ENCODE measurements at places on chromosomes 6 and 20.

DNA sequence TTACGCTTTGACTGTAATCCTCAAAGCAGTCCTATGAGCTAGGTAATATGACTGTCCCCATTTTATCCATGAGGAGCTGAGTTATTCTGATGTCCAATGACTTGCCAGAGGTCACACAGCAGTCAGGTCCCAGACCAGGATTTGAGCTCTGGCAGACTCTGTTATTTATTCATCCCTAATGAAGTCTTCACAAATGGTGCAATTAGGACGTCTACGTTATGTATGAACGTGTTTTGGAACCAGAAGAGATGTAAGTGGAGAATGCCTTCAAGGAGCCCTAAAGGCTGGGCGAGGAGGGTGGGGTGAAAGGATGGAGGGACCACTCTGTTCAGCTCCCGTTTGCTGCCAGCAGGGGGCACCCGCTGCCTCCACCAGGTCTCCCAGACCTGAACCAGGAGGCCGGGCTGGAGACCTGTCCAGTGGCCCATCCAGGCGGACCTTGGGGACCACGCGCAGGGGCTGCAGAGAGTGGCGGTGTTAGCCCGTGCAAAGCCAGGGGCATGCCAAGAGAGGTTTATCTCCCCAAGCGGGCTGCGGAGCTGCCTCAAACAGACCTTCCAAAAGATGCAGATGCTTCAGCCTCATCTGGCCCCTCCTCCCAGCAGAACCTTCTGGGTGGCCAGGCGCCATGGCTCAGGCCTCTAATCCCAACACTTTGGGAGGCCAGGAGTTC is 15.2 kb upstream of the ZNF335 start:
- no peak for DNase-seq

GRCh38 chr6:158789115-158789917 is 29.9 kb downstream of the EZR start:
- no peak for DNase-seq

- DNase-seq, result no peak
Measured at GRCh38 chr6:55997223-55997874, 122.0 kb upstream of the BMP5 start.

- no peak for DNase-seq
Measured at GRCh38 chr20:31679357-31680285, 41.9 kb downstream of the COX4I2 start.

GRCh38 chr6:86453232-86453631 is 484.1 kb upstream of the HTR1E start:
- DNase-seq, result no peak

DNA sequence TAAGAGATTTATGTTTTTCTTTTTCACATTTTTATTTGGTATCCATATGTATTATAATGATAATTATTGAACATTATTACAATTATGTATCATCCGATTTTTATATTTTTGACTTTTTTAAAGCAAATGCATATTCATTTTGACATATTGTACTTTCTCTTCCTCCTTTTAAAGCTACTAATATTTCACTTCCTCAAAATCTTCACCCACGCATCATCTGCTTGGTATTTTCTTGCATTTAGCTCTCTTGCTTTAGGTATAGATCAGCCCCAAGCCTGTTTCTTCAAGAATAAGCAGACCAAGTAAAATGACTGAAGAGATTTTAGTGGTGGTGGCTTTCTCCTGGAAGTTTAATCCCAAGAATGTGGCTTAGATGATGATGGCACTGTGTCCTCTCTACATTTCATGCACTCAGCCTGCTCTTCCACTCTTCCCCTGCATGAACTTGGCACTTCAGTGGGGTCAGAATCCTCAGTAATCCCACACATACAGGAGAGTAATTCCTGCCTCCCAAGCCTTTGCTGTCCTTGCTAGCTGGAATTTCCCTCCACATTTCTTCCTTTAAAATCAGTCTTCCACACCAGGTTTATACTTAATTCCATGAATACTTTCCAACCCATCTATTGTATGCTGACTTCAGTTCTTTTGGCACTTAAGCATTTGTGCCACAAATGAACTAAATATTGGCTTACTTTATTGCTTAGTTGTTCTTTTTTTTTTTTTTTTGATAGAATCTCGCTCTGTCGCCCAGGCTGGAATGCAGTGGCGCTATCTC is 8.2 kb downstream of the NCOA7 start:
- DNase-seq, result no peak

GRCh38 chr6:5695260-5696245 is 311.2 kb downstream of the NRN1 start:
- no peak for DNase-seq

DNA sequence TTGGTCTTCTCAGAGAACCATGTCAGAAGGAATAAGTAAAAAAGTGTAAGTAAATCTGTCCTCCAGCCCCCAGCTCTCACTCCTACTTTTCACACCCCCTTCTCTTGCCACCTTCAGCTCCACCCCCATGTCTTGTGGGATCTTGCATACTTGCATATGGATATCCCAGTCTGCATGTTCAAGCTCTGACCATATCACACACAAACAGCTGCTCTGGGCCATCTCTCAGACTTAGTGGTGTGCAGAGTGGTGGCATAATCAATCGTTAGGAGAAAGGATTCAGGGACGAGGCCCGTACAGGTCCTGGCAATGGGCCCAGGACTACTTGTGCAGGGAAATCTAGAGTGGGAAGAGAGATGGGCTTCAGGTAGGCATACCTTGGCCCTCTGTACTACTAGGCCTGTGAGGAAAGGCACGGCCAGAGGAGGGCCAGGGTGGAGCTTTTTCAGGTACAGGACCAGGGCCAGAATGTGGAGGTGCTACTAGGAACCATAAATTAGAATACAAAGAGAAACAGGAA is 112.0 kb upstream of the SGK1 start:
- no peak for DNase-seq

- no peak for DNase-seq
Measured at GRCh38 chr6:98836962-98837944, 2.9 kb downstream of the POU3F2 start.

GRCh38 chr6:54386295-54386694 is 78.1 kb downstream of the TINAG start:
- DNase-seq, result no peak

DNA sequence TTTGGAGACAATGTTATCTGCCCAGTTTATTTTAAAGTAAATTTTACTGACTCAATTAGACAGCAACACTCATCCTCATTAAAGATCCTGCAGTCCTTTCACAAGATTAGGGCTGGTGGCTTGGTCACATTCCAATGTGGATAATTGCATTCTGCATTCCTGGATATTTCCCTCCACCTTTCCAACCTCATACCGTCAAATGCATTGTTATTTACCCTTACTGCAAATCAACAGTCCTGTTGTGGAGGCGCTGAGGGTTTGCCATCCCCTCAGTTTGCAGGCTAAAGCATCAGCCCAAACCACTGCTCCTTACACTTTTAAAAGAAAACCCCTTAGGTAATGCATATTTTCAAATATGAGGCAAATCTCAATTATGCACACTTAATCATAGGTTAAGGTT is 5.4 kb downstream of the CITED2 start:
- DNase-seq, result no peak

- DNase-seq, result no peak
Measured at GRCh38 chr6:149014631-149015534, 268.1 kb downstream of the UST start.

GRCh38 chr6:40928307-40928706 is 110.7 kb downstream of the UNC5CL start:
- no peak for DNase-seq

DNA sequence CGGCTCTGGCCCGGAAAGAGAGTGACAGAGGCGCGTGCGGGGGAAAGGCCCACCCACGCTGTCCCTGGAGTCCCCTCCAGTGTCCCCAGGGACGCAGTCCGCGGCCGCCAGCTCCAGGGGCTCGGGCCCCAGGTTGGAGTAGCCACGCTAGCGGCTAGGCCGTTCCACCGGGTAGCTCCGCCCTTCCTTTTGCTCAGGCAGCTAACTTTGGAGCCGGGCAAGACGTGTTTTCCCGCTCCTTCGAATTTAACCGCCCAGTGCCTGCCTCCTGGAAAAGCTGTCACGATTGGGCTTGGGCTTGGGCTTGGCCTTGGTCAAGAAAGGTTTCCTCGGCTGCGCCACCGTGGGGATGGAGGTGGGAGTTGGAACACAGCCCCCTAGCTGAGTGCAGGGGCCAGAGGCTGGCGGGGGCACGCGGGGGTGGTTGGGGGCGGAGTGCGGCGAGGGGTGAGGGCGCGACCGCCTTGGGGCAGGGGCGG is 4.7 kb downstream of the LINC00237 start:
- no peak for DNase-seq

DNA sequence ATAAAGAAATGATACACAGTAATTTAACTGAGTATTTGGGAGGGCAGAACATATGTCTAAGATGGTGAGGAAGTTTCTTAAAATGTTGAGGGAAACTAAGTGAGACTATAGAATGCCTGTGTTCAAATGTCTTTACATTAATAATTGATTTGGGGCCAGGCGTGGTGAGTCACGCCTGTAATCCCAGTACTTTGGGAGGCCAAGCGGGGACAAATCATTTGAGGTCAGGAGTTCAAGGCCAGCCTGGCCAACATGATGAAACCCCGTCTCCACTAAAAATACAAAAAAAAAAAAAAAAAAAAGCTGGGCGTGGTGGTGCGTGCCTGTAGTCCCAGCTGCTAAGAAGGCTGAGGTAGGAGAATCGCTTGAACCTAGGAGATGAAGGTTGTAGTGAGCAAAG is 66.7 kb downstream of the THEMIS start:
- DNase-seq, result no peak

GRCh38 chr6:128275681-128276080 is 244.7 kb downstream of the PTPRK start:
- DNase-seq, result no peak

GRCh38 chr6:43989581-43990146 is 137.6 kb downstream of the MRPL14 start:
- no peak for DNase-seq

GRCh38 chr20:40319741-40320516 is 369.1 kb downstream of the MAFB start:
- no peak for DNase-seq

DNA sequence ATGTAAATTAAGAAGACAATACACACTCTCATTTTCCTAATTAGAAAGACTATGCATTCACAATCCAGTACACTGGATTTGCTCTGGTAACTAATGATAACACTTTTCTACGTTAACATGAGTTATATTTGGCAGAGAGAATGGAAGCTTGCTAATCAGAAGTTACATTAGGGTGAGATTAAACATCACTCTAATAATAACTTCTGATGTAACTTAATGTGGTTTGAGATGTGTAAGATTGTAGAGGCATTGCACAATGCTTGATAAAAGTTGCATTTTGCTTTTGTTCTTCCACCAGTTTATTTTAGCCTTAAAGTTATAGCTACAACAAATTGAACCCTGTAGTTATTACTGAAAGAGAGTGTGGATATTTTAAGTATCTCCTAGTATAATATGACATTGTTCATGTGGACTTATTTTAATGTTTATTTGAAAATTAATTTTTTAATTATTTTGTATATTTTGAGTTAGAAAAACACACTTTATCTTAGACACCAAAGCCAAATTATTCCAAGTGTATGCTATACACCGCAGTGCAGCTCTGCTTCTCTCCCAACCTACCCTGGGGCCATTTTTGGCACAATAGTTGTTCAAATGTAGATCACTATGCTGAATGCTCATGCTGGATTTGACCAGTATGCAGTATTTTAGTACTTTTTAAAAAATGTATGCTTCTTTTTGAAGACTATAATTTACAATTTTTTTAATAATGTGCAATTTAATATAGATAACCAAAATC is 143.2 kb downstream of the SLC16A10 start:
- DNase-seq, result no peak

GRCh38 chr20:9258901-9259300 is 190.0 kb downstream of the PLCB4 start:
- DNase-seq, result no peak

DNA sequence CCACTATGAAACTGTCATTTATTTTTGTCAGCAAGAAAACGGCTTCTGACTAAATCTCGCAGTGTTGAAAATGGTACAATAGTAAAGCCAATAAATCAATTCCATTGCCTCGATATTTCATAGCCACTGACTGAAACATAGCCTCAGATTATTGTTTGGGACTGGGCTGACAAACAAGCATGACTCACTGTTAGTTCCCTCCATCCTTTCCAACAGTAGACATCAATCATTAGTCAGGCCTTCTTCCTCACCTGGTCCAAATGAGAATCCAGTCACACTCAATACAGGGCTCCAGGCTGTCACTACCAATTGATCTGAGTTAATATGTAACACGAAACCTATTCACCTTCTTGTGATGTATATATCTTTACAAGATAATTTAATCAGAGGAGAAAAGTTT is 66.1 kb downstream of the ADGRB3 start:
- DNase-seq, result no peak

DNA sequence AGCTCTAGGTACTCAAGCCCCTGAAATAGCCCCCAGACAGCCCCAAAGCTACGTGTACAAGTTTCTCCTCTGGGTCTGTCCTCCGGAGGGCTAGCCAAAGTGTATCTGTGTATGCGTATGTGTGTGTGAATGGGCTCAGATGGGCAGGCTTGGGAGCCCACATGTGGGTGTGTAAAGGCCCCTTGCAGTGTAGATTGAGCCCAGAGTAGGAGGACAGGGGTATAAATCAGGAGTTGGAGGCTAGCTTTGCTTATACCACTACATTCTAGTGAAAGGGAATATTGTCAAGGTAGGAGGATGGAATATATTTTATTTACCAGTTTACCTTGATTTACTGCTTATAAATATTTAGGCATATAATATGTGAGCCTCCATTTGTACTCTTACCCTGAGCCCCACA is 9.0 kb upstream of the MAP3K7 start:
- no peak for DNase-seq

- DNase-seq, result no peak
Measured at GRCh38 chr6:83371423-83371822, 59.4 kb downstream of the ME1 start.

DNA sequence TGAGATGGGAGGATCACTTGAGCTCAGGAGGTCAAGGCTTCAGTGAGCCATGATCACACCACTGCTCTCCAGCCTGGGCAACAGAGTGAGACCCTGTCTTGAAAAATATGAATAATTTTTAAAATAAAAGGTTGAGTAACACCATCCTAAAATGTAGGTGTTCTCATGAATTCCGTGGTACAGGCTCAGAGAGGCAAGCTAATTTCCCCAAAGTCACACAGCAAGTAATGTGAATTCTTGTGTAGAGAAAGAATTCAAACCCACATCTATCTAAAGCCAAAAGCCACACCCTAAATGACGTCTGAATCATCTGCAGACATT is 80.5 kb downstream of the ZNF217 start:
- no peak for DNase-seq

DNA sequence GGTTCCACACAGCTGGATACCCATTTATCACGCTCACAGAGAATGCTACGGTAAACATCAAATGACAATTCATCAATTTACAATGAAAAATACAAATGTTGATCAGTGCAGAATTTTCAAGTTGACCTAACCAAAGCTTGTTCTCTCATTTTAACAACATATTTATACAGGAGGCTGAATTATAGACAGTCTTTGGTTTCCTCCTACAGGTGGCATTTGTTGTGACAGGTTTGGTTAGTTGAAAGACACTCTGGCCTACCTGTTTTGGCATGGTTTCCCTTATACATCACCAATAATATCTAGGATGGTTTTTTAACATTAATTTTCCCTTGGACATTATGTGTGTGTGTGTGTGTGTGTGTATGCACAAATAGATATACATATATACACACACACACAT is 642.5 kb upstream of the MMS22L start:
- DNase-seq, result no peak
